ENCODE measurements at places on chromosomes 6 and 20.

GRCh38 chr6:157514659-157515496 is 133.9 kb downstream of the ZDHHC14 start:
- no peak for DNase-seq

GRCh38 chr6:89489078-89489477 is 56.1 kb downstream of the ANKRD6 start:
- no peak for DNase-seq

DNA sequence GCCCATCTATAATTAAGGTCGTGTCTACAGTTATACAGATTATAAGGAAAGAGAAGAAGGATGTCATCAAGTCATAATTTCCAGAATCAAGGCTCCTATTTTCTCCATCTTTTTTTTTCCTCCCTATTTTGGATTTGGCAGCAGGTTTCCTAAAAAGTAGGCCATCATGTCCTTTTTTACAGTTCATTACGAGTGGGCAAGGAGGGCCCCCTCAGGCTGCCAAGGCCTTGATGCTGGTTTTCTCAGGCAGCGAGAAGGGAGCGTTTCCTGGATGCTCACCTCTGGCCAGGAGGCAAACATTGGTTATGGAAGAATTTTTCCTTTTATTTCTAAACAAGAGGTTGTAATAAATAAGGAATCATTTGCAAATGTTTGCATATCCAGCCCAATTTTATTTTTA is 414.6 kb downstream of the DHX35 start:
- DNase-seq: no peak

DNA sequence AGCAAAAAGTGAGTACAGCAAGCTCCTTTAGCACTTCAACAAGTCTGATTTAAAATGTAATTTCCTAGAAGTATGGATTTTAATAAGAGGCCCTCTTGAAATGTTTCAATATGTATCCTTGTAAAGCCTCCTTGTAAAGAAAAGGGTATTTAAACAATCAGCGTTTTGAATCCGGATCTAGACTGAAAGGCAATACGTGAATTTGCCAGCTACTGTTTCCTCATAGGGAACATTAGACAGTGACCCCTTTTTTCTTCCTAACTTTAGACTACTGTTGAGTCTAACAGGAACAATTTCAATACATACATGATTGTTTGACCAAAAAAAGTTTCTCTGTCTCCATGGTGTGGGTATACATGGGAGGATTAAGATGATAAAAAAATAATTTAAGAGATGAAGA is 395.0 kb downstream of the TFAP2A start:
- no peak for DNase-seq

DNA sequence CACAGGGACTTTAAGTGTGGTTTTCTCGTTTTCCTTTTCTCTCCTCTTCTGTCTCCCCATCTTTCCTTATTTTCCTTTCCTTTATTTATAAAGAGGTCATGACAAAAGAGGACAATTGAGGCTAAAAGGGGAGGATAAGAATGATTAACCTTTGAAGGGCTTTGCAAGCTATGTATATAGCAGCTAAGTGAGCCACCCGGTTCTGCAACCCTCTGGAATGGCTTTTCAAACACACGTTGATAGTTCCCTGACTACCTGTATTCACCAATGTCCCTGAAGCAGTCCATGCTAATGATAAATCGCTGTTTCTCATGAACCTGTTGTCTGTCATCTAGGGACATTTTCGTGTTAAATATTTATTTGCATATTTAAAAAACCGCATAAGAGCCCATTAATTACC is 124.4 kb upstream of the RALGAPA2 start:
- DNase-seq: no peak

Data from DMS79 (cell line).